ENCODE measurements at places on chromosomes 4 and X. TPM values are rescaled to one million over a fixed set of nuclear protein-coding genes. Genes with fewer than 3 reads are reported as not detected.

ZFP92 gene
- total RNA-seq: 1.9 TPM

ASMT gene
- 0.62 TPM for total RNA-seq

TMEM184C gene
- total RNA-seq: 57.2 TPM

IL2 gene
- not detected for total RNA-seq

BMP3 gene
- 6.2 TPM for total RNA-seq

TRO gene
- total RNA-seq: 76.1 TPM

MAGEA9B gene
- total RNA-seq: not detected

MAGEC1 gene
- not detected for total RNA-seq

SRP72 gene
- total RNA-seq: 66.9 TPM

PPEF1 gene
- total RNA-seq: 44.5 TPM

FAAH2 gene
- total RNA-seq: 1.2 TPM

ADH1A gene
- total RNA-seq: not detected

Measured in occipital lobe (tissue), 3 donors.